ENCODE measurements at places on chromosomes 6 and 20.

- DNase-seq = no peak
Measured at GRCh38 chr6:148758492-148758891, 11.7 kb downstream of the UST start.

- no peak for DNase-seq
Measured at GRCh38 chr6:123580331-123580730, 56.4 kb downstream of the TRDN start.

- DNase-seq = no peak
Measured at GRCh38 chr20:11902285-11902697, 15.4 kb upstream of the BTBD3 start.

- DNase-seq = no peak
Measured at GRCh38 chr6:18406955-18407749, 20.0 kb downstream of the RNF144B start.

GRCh38 chr6:113649880-113650609, 207.1 kb upstream of the MARCKS start:
- DNase-seq = no peak

DNA sequence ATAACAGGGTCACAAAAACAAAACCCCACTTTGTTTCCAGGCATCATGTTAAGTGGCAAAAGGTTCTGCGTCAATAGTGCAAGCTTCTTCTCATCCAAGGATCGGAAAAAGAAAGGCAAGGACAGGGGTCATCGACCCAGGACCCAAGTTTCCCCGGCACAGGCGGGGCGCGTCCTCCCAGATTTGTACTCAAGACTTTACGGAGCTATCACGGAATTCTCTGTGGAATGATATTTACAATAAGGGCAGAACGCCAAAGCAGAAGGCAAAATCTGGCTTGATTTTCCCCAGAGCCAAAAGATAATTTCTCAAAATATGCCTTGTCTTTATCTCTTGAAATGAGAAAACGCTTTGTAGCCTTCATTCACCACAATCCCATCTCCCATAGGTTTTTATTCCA, 25.5 kb downstream of the PDE10A start:
- DNase-seq = no peak

- peak; percentile 56 for DNase-seq
Measured at GRCh38 chr6:30615219-30615957, 1.7 kb downstream of the PPP1R10 start.

GRCh38 chr6:169844946-169845345, 93.5 kb downstream of the ERMARD start:
- no peak for DNase-seq

- DNase-seq = no peak
Measured at GRCh38 chr6:119677384-119677783, 327.8 kb upstream of the MAN1A1 start.

DNA sequence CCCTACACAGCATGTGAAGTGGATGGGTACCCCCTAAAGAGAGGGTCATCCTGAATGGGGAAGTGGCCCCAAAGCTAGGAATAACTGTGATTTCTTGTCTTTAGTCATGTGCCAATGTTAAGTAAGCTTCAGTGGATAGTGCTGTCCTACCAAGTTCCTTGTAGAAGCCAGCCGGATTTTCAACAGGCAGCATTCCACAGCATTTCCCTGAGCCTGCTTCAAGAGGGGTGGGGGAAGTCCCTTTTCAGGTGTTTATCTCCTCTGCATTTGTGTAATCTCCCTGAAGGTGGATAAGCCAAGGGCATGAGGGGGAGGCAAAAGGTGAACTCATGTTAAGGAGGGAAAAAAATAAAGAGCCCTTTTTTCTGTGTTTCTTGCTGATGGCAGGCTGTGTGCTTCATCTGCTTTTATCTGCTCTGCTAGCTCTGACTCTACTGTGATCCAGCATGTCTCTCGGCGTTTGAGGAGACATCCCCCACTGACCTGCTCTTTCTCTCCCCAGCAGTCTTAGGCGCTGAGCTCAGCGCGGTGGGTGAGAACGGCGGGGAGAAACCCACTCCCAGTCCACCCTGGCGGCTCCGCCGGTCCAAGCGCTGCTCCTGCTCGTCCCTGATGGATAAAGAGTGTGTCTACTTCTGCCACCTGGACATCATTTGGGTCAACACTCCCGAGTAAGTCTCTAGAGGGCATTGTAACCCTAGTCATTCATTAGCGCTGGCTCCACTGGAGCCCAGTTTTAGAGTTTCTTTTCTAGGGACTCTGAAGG, 1.9 kb downstream of the EDN1 start:
- peak; percentile 54 for DNase-seq

- no peak for DNase-seq
Measured at GRCh38 chr20:51132279-51132678, 109.4 kb upstream of the KCNG1 start.

DNA sequence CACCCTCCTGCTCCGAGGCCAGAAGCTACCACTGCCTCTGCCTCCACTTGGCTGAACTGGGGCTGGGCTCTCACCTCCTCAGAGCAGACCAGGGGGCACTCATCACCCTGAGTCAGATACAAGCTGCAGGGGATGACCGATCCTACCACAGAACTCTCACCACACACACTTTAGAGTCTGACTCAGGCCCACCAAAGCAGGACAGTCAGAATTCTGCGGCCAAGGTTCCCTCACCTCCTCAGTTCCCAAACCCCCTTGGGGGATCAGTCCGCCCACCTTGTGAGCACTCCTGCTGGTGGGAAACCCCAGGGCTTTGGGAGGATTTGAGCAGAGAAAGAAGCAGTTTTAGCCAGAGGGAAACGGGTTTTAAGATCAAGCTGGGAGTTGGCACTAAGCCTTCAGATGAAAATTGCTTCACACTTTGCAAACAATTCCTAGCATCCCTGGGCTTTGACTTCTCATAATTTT, 587.8 kb upstream of the JAG1 start:
- no peak for DNase-seq

DNA sequence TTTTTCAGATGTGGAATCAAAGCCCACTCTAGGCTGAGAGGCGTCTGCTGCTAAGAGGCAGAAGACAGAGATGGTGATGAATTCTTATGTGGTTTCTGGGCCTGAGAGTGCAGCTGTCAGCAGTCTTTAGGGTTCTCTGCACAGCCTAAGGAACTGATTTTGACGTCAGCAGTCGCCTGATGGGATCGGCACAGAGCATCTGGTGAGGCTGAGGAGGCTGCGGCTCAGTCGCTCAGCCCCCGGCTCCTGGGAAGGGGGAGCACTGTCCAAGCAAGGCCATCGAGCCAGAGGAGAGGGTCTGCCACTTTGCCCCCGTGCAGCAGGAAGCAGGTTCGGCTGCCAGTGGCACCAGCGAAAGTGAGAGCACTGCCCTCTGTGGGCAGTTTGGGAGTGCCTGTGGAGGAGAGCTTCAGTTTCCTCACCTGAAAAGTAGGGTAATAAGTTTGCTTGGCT, 92.5 kb downstream of the TCP11 start:
- no peak for DNase-seq

GRCh38 chr20:6824401-6824800, 56.9 kb downstream of the BMP2 start:
- no peak for DNase-seq

DNA sequence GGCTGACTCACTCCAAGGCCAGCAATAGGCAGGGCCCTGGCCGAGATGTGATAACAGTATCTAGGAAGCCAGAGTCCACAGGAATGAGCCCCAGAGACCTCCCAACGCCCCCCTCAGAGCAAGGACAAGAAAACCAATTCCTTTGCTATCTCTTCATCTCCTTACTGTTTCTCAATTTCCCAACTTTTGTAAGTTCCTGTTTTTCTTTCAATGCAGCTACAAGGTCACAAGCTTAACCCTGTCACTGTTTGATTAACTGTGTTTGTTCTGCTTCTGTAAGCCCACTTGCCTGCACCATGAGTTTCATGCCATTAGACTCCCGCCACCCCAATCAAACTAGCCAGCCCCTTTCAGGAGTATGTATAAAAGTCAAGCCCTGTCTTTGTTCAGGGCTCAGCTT, 3.5 kb downstream of the FKBP1C start:
- DNase-seq = no peak

All from ecto neural progenitor cell (in vitro differentiated cells).